ENCODE measurements at places on chromosomes 7 and 10.
A peak's percentile ranks its signal among the peaks of the same experiment; 100 is the strongest.

GRCh38 chr10:99834410-99834809, 52.0 kb downstream of the ABCC2 start:
- DNase-seq = no peak

GRCh38 chr7:26487780-26488515, 196.3 kb downstream of the SNX10 start:
- DNase-seq = no peak

DNA sequence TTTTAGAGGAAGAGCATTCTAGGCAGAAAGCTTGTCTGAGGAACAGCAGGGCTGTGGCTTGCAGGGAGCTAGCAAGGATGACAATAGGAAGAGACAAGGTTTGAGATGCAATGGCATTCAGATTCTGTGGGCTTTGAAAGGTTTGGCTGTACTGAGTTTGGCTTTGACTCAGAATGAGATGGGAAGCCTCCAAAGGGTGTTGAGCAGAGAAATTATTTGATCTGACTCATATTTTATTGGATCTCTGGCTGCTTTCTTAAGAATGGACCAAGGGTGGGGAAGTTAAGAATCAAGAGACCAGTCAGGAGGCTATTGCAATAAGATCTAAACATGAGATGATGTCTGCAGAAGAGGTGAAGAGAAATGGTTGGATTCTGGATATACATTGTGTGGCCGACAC, 273.2 kb downstream of the CDK14 start:
- no peak for DNase-seq

DNA sequence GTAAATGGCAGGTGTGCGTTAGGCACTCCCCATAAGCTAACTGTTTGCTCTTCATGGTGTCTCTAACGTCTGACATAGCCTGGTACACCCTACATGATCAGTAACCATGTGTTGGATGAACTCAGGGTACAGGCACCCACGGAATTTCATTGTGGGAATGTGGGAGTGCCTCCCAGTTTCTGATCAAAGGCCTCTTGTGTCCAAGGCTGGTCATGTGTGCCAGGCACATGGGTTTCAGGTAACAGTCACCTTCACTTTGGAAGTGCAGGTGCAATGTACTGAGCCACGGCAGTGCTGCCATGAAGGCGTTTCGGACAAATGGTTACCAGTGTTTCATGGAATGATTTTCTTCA, 298.3 kb downstream of the DNAJB6 start:
- DNase-seq = no peak

DNA sequence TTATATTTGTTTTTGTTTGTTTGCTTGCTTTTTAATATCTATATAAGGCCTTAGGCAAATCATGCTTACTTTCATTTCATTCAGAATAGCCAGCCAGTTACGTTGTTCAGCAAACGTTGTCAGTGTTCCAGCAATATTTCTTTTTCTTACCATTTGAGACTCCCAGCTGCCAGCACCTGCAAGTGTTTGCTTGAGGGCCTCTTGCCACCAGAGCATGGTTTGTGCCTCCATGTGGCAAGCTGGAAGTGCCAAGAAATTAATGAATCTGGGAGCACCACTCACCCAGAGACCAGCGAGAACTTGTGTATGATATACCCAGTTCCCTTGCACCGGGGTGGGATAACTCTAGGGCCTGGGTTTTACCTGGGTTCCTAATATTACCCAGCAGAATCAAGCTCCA, 177.1 kb upstream of the CSTF2T start:
- DNase-seq = no peak

DNA sequence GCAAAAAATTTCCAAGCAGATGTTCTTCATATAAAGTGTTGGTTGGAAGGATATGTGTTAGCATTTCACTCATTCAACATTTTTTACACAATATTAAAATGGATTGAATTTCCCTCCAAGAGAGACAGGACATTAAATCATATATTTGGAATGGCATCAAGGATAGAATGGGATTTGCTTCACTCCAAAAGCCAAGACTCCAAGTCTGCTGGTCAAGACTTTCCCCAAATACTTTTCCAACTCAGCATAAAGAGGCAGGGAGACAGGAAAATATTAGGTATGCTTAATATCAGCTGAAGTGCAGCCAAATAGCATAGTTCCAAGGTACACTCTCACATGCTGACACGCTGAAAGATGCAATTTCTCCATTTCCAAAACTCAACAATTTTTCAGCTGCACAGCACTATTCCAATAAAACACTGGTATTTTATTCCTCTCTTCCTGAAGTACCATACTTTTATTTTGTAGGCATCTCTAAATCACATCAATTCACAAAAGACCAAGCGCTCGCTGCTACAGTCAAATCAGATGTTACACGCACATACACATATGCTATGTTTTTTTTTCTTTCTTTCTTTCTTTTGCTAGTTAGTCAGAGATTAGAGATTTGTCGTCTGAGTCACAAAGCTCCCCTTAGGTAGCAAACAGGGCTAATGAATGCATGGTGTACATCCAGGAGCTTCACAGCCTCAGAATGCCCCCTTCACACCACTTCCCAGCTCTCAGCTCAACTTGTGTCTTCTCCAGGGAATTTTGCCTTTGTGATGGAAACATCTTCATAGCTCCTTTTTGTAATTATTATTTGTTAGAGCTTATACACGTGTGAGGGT, 1033.8 kb upstream of the AUTS2 start:
- no peak for DNase-seq

DNA sequence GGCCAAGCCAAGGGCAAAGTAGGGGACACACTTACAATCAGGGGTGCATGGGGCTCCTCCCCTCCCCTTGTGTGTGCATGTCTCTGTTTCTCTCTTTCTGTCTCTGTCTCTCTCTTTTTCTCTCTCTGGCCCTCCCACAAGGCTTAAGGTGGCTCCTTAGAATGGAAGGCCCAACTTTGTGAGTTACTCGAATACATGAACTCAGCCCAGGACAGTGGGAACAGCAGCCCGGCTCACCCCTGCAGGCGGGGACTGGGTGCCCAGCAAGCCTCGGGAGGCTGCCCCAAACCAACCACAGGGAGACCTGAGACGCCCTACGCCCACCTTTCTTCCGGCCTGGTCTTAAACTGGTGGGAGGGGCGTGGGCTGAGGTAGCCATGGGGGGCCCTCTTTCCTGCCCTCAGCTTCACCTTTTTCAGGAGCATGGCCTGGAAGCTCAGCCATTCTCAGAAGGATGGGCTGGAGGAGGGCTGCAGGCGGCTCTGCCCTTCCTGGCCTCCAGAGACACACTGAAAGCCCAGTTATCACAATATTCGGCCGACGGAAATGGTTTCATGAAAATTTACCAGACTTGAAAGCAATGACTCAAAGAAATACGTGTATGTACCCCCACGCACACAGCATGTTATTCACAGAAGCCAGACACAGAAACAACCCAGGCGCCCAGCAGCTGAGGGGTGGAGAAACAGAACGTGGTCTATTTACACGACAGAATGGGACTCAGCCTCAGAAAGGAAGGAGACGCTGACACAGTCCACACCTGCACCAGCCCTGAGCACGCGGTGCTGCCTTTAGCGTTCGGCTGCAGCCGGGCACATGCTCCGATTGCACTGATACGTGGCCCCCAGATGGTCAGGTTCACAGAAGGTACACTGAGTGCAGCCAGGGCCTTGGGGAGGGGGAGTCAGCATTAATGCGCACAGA, 229.5 kb downstream of the PTPRN2 start:
- no peak for DNase-seq

DNA sequence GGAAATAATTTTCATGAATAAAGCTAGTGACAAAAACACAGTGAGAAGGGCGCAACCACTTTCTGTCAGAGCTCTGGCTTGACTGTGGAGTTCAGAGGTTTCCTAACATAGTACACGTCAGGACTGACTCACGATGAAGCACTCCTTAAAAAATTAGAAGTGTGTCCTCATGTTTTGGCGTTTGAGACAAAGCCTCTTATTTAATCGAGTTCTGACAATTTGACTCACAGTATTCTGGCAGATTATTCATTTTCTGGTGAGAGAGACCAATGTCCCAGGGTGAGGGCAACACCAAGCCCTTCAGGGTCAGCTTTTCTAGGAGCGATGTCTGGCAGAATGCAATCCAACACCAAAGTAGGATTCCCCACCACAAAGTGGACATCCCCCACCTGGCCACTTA, 108.7 kb downstream of the DIP2C start:
- no peak for DNase-seq

GRCh38 chr7:111266613-111267012, 175.7 kb downstream of the LRRN3 start:
- no peak for DNase-seq

DNA sequence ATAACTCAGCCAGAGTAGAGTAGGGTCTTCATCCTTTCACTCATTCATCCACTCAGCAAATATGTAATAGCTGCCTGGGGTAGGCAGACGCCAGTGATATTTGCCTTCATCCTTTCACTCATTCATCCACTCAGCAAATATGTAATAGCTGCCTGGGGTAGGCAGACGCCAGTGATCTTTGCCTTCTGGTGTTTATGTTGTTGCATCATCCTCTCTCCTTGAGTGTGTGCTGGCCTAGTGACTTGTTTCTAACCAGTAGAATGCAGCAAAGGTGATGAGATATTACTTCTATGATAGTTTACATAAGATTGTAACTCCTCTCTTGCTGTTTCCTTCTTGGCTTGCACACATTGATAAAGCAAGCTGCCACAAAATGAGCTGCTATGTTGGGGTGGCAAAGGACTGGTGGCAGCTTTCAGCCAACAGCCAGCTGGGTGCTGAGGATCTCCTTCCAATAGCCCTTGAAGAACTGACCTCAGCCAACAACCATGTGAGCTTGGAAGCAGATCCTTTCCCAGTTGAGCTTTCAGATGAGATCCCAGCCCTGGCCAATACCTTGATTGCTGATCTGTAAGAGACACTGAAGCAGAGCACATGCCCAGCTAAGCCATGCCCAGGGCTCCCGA, 23.2 kb upstream of the MTPN start:
- no peak for DNase-seq

DNA sequence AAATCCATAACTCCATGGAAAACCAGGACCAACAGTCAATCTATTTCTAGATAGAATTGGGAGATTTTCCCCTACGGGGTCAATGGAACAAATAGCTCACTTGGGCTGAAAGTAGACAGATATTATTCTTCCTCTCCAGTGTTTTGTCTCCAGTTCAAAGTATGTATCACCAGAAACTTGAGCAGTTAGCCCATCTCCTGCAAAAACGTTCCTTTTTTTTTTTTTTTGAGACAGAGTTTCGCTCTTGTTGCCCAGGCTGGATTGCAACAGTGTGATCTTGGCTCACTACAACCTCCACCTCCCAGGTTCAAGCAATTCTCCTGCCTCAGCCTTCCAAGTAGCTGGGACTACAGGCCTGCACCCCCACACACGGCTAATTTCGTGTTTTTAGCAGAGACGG, 390.0 kb upstream of the AUTS2 start:
- no peak for DNase-seq

GRCh38 chr7:46387646-46388045, 466.6 kb upstream of the IGFBP3 start:
- DNase-seq = no peak

DNA sequence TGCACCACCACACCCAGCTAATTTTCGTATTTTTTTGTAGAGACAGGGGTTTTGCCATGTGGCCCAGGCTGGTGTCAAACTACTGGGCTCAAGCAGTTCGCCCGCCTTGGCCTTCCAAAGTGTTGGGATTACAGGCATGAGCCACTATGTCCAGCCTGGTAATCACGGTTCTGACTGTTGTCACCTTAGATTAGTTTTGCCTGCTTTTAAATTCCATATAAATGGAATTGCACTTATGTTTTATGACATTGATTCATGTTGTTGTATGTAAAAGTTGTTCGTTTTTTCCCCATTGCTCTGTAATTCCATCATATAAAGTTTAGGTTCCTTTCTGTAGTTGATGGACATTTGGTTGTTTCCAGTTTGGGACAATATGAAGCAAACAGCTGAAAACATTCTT, 106.0 kb downstream of the CAMK1D start:
- no peak for DNase-seq

- DNase-seq = no peak
Measured at GRCh38 chr10:49231086-49231820, 43.1 kb upstream of the TMEM273 start.

- peak; percentile 1 for DNase-seq
Measured at GRCh38 chr10:120041807-120042559, 149.5 kb downstream of the SEC23IP start.

GRCh38 chr7:50699143-50699542, 83.6 kb downstream of the GRB10 start:
- DNase-seq = no peak

All from NCI-H524 treated with DMSO at 0.1 percent for 48 hours (cell line).